Activated T-helper 17 cell treated with anti-CD3 and anti-CD28 coated beads, Interleukin-2, amount 50 U/mL, for 72 hours (primary cell): ENCODE measurements at places on chromosomes 7 and 10.

GRCh38 chr10:127315888-127316287, 119.5 kb upstream of the INSYN2A start:
- H3K4me1 ChIP-seq: no peaks in the 10 kb centered on the region
- peaks cover 9% of the 10 kb centered on the region for H3K27me3 ChIP-seq
- ATAC-seq: no peak
- H3K27ac ChIP-seq: no peak overlapping the region

- H3K4me3 ChIP-seq: no peak overlapping the region
- no peaks in the 10 kb centered on the region for H3K36me3 ChIP-seq
- H3K27me3 ChIP-seq: peaks cover 9% of the 10 kb centered on the region
- no peak for ATAC-seq
- H3K4me1 ChIP-seq: peaks cover 8% of the 10 kb centered on the region
- no peak overlapping the region for H3K27ac ChIP-seq
These were observed 34.5 kb upstream of the EGR2 start for GRCh38 chr10:62850646-62851045.

DNA sequence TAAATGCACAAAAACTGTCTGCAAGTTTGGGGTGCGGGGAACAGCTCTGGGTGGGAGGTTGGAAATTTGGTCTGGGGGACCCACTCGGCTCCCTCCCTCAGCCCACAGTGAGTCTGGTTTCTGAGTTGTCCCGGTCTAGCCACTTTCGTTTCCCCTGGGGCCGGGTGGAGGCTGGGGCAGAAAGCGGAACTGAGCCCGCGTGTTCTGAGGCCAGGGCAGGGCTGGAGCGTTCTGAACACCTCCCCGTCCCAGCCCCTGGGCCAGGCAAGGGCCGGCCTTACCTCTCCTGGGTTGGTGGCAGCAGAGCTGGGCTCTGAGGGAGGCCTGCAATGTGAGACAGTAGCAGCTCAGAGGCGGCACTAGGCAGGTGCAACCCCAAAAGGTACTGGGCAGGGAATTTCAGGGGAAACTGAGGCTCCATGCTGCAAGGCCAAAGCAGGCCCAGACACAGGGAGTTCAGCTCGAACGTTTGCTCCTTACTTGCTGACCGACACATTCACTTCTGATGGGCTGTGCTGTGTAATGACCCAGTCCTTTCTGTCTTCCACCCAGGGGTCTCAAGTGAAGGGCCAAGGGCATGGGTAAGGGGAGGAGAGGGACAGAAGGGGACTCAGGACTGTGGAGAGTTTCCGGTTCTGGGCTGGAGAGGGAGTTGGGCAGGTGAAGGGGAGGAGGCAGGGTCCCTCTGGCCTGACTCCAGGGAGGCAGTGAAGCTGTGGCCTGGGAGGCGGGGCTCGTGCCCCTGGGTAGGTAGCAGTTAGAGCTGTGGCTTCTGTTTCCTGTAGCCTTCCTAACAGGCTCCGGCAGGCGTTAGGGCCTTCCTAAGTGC, 3.0 kb downstream of the IRF5 start:
- peak overlapping the region; percentile 95 for H3K4me3 ChIP-seq
- H3K27ac ChIP-seq: peak overlapping the region; percentile 72
- peaks cover 25% of the 10 kb centered on the region for H3K36me3 ChIP-seq
- no peaks in the 10 kb centered on the region for H3K27me3 ChIP-seq

DNA sequence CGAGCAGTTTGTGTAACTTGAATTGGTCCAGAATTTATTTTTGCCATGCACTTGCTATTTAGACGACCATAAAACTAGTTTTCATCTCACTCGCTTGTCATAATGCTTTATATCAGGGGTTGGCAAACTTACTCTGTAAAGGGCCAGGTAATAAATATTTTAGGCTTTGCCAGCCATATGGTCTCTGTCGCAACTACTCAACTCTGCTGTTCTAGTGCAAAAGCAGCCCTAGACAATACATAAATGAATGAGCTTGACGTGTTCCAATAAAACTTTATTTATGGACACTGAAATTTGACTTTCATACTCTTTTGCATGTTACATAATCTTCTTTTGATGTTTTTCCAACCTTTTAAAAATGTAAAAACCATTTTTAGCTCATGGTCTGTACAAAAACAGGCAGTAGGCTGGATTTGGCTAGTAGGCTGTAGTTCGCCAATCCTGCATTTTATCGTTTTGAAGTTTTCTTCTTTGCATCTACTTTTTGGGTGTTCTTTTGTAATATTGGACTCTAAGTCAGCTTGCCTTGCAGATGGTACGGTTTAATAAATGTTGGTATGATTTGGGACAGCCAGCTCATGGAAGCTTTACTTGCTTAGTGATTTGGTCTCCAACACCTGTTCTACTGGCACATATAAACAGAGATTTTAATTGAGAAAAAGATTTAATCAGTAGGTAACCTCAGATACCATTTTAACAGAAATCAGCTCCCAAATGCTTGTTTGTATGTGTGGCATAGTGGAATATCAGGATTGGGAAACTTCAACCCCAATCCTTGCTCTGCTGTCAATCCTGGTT, 25.6 kb downstream of the SND1 start:
- H3K27ac ChIP-seq: no peak overlapping the region
- H3K4me1 ChIP-seq: peaks cover 32% of the 10 kb centered on the region
- peaks cover 82% of the 10 kb centered on the region for H3K36me3 ChIP-seq
- H3K27me3 ChIP-seq: no peaks in the 10 kb centered on the region
- peak overlapping the region; percentile 48 for H3K4me3 ChIP-seq
- no peak for ATAC-seq

DNA sequence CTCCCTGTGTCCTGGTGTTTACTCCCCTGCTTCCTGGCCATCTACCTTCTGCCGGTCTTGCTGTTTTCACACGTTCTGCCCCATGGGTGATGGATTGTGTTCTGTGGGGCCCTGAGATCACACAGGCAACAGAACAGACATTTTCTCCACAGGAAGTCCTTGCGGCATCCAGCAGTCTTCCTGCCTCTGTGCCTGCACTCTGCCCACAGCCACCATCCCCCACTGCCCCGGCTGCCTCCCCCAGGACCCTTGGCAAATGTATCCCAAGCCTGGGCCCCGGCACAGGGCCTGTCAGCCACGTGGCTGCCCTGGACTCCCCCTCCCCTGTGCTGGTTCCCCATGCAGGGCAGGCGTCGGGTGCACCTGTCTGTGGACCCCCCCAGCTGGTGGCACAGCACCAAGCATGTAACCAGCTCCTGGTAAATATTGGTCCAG, 184.2 kb downstream of the WDR37 start:
- no peak overlapping the region for H3K27ac ChIP-seq
- no peaks in the 10 kb centered on the region for H3K36me3 ChIP-seq
- no peak overlapping the region for H3K4me3 ChIP-seq
- peaks cover 8% of the 10 kb centered on the region for H3K27me3 ChIP-seq

DNA sequence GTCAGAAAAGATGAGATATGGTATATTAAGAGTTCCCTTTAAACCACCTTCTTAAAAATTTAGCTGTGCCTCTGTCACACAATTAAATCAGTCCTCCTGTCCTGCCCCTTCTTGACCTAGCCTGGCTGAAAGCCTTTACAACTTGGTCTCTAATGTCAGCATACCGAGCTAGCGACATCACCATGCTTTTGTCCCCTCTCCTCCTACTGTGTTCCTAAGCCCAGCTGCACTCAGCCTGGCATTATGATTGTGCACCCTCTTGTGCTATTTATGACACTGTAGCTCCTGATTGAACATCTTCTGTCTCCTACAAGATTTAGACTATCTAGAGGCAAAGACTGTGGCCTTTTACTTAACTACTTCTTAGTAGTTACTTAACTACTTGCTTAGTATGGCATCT, 29.2 kb downstream of the TDRD1 start:
- no peak overlapping the region for H3K4me3 ChIP-seq
- peaks cover 13% of the 10 kb centered on the region for H3K27me3 ChIP-seq
- H3K36me3 ChIP-seq: no peaks in the 10 kb centered on the region
- ATAC-seq: no peak
- no peak overlapping the region for H3K27ac ChIP-seq

- H3K4me3 ChIP-seq: no peak overlapping the region
- no peak for ATAC-seq
- H3K27ac ChIP-seq: no peak overlapping the region
- H3K27me3 ChIP-seq: peaks cover 12% of the 10 kb centered on the region
These were observed 384.8 kb upstream of the FOXK1 start for GRCh38 chr7:4297165-4297917.

GRCh38 chr7:116938678-116939077, 14.6 kb upstream of the ST7 start:
- no peaks in the 10 kb centered on the region for H3K4me1 ChIP-seq
- no peak overlapping the region for H3K27ac ChIP-seq
- H3K36me3 ChIP-seq: no peaks in the 10 kb centered on the region
- H3K4me3 ChIP-seq: no peak overlapping the region
- peak; percentile 70 for ATAC-seq

DNA sequence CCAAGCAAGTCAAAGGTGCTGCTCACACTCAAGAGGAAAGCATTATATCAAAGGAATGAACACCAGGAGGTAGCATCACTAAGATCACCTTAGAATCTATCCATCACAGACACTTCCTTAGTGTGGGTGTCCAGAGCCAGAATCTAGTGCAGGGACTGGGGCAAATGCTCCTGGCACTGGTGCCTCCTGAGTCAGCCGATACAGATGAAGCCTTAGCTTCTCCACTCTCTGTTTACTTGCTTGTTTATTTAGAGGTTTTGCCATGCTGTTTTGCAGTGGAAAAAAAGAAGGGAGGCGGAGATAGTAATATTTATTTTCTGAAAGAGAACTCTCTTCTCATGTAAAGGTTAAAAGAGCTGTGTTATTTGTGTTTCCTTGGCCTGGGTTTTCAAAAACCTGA, 303.1 kb downstream of the WDR11 start:
- no peak overlapping the region for H3K27ac ChIP-seq
- ATAC-seq: no peak
- no peaks in the 10 kb centered on the region for H3K36me3 ChIP-seq
- peaks cover 20% of the 10 kb centered on the region for H3K27me3 ChIP-seq
- no peak overlapping the region for H3K4me3 ChIP-seq

- H3K4me1 ChIP-seq: peaks cover 18% of the 10 kb centered on the region
- peak; percentile 49 for ATAC-seq
- H3K4me3 ChIP-seq: peak overlapping the region; percentile 88
- peaks cover 61% of the 10 kb centered on the region for H3K27me3 ChIP-seq
These were observed 167.7 kb upstream of the PPP1R3A start for GRCh38 chr7:114086537-114086913.

DNA sequence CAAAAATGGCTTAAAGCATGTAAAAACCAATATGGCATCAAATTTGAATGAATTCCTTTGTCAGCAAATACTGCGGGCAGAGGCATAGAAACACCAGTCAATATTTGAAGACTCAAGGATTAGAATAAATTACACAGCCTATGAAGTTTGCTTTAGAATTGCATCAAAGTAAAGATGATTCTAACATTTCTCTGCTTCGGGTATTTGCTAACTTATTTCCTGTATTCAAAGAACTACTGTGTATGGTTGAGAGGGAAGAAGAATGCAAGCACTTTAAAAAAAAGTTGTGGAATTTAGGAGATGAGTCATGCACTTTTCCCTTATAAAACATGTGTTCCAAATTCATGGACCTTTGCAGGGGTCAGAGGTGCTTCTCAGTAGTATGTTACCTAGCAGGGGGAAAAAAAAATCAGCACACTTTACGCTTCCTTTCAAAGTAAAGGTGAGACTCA, 90.1 kb downstream of the PIP4K2A start:
- no peaks in the 10 kb centered on the region for H3K27me3 ChIP-seq
- no peaks in the 10 kb centered on the region for H3K36me3 ChIP-seq
- H3K4me1 ChIP-seq: peaks cover 62% of the 10 kb centered on the region

- peaks cover 4% of the 10 kb centered on the region for H3K4me1 ChIP-seq
- ATAC-seq: no peak
- H3K4me3 ChIP-seq: no peak overlapping the region
- peaks cover 5% of the 10 kb centered on the region for H3K27me3 ChIP-seq
These were observed 37.0 kb downstream of the RBM20 start for GRCh38 chr10:110681023-110681681.

DNA sequence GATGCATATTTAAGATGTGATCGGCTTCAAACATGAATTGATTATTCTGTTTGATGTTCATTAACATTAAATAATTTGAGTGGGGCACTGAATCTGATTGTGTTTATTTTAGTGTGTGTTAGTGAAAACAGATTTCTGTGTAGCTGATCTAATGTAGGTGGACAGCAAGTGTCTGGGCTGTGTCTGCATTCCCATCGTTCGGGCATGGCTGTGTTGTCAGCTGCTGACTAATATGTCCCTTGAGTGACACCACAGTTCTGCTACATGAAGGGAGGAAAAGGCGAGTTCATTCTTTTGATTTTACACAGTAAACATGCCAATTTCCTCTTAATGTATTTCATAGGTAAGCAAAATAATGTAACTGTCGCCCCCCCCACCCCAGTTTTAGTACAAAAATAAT, 203.0 kb downstream of the CNTNAP2 start:
- no peaks in the 10 kb centered on the region for H3K27me3 ChIP-seq
- no peaks in the 10 kb centered on the region for H3K4me1 ChIP-seq
- no peak overlapping the region for H3K27ac ChIP-seq
- no peak overlapping the region for H3K4me3 ChIP-seq
- H3K36me3 ChIP-seq: no peaks in the 10 kb centered on the region
- no peak for ATAC-seq

GRCh38 chr10:129833468-129833950, 130.6 kb downstream of the EBF3 start:
- no peaks in the 10 kb centered on the region for H3K4me1 ChIP-seq
- no peaks in the 10 kb centered on the region for H3K36me3 ChIP-seq
- no peak overlapping the region for H3K4me3 ChIP-seq
- H3K27me3 ChIP-seq: no peaks in the 10 kb centered on the region
- ATAC-seq: no peak
- no peak overlapping the region for H3K27ac ChIP-seq

- ATAC-seq: no peak
- no peaks in the 10 kb centered on the region for H3K36me3 ChIP-seq
- peaks cover 5% of the 10 kb centered on the region for H3K27me3 ChIP-seq
- no peak overlapping the region for H3K4me3 ChIP-seq
- no peaks in the 10 kb centered on the region for H3K4me1 ChIP-seq
These were observed 95.4 kb downstream of the TES start for GRCh38 chr7:116305485-116306408.

GRCh38 chr7:17336168-17336567, 37.7 kb downstream of the AHR start:
- H3K36me3 ChIP-seq: peaks cover 86% of the 10 kb centered on the region
- no peaks in the 10 kb centered on the region for H3K27me3 ChIP-seq
- ATAC-seq: no peak
- H3K4me3 ChIP-seq: no peak overlapping the region

DNA sequence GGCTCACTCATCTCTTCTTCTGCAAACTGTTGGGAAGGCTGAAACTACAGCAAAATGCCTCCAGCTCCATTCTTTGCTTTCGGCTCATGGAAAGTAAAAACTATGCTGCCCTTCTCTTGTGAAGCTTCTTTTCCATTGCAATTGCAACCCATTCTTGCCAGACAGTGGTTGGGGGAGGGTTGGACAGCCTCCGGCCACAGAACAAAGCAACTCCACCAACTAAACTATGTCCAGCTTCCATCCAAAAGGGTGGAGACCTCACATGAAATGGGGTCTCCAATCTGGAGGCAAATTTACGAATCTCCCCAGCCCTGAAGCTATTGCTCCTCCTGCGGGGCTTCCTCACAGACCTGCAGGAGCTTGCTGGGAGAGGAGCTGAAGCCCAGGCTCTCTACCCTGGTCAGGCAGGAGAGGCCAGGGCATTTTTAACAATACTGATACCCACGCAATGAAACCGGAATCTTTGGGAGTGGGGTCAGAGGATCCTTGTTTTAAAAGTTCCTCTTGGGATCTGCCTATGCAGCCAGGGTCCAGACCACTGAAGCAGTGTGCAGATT, 549 bp downstream of the GPNMB start:
- no peak overlapping the region for H3K27ac ChIP-seq
- no peaks in the 10 kb centered on the region for H3K4me1 ChIP-seq
- H3K27me3 ChIP-seq: peaks cover 63% of the 10 kb centered on the region
- H3K36me3 ChIP-seq: no peaks in the 10 kb centered on the region
